Inflammatory macrophage (primary cell): ENCODE measurements at places on chromosomes 5 and 9.

DNA sequence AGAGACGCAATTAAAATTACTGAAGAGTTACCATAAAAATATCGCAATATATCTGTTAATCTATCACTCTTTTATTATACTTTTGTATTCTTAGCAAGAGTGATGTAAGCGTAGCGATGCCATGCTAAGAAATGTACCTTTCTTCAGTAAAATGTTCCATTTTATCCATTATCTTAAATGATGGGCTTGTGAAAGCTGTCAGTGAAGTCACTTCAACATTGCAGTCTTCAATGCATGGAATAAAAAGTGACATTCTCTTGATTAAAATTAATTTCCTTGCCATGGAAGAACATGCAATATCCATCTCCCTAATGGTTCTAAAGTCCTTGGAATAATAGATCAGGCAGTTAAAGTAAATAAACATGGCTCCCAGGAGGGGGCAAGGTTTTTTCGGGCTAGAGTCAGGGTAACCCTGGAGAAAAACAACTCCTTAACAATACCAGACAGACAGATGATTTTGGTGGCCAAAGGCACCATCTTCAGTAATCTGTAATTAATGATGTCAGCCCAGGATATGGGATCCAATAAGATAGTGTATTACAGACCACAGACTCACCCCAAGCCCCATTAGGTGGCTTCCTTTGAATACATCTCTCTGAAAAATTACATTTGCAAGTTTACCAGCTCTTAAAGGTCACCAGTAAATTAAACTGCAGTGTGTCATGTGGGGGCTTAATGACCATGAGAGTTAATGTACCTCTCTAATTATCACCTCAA, 677.1 kb downstream of the DTWD2 start:
- DNase-seq, result no peak

GRCh38 chr5:17679597-17680203, 45.4 kb downstream of the TAF11L14 start:
- no peak for DNase-seq

DNA sequence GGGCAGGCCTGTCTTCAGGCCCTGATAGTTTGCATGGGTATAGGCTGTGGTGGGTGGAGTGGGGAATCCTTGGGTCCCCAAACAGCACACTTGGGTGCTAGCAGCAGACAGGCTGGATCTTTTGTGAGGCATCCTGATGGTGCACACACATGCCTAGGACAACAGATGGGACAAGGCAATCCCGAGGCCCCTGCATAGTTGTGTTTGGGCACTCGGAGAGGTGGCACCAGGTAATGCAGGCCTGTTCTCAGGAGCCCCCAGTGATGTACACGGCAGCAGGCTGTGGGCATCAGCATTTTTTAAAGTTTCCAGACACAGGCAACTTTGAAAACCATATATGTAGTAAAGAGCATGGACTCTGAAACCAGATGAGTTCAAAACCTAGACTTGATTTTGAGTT, 65.4 kb downstream of the EPB41L4A start:
- DNase-seq, result no peak

- DNase-seq, result no peak
These were observed 755.8 kb upstream of the EDIL3 start for GRCh38 chr5:85140471-85140870.

DNA sequence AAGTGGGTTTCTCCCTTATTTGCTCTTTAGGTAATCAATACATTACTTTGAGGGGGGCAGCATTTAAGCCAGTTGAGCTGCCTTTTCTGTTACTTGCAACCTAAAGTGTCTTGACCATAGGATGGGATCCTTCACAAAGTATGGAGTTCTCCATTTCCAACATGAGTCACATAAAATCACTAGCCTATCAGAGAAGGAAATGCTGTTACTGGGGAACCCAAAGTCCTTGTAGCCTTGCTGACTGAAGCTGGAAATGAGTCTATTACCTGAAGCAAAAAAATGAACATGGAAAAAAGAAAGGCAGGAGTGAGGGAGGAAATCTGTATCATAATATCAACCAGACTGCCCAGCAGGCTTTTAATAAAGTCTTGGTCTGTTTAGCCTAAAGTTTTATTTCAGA, 42.8 kb upstream of the SLIT3 start:
- DNase-seq, result no peak

DNA sequence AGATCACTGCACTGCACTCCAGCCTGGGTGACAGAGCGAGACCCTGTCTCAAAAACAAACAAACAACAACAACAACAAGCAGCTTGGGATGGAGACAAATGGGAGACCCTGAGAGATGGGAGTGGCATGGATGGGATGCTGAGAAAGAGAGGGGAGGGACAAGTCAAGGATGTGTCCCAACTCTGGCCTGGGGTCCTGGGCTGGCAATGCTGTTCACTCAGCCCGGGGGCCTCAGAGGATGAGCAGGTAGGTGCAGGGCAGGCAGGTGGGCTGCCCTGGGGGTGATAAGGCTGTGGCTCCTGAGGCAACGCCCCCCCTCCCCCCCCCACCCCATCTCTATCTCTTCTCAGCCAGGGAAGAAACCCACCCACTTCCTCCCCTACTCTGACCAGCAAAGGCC, 123.0 kb downstream of the LHX2 start:
- DNase-seq, result no peak

GRCh38 chr9:16132513-16132912, 579.7 kb downstream of the CCDC171 start:
- no peak for DNase-seq

DNA sequence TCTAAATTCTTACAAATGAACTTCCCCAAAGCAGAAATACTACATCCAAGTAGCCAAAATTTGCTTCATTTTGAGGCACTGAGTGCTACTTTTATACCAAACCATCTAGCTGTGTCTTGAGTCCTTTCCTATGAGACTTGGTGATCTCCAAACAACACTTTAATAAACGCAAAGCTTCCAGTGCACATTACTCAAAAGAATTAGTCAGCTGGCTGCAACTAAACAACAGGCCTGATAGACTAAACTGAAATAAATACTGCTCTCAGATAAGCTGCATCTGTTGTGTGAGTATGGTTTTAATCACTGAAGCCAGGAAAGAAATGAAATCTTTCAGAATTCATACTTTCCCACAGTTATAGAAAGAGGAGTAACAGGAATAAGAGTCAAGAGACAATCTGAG, 80.3 kb downstream of the VCAN start:
- DNase-seq, result no peak

GRCh38 chr9:134554373-134555093, 87.1 kb upstream of the COL5A1 start:
- no peak for DNase-seq

- DNase-seq, result no peak
These were observed 522.7 kb upstream of the CLINT1 start for GRCh38 chr5:158381614-158382160.

GRCh38 chr9:134168757-134169550, 4.6 kb upstream of the RNU6ATAC start:
- no peak for DNase-seq

DNA sequence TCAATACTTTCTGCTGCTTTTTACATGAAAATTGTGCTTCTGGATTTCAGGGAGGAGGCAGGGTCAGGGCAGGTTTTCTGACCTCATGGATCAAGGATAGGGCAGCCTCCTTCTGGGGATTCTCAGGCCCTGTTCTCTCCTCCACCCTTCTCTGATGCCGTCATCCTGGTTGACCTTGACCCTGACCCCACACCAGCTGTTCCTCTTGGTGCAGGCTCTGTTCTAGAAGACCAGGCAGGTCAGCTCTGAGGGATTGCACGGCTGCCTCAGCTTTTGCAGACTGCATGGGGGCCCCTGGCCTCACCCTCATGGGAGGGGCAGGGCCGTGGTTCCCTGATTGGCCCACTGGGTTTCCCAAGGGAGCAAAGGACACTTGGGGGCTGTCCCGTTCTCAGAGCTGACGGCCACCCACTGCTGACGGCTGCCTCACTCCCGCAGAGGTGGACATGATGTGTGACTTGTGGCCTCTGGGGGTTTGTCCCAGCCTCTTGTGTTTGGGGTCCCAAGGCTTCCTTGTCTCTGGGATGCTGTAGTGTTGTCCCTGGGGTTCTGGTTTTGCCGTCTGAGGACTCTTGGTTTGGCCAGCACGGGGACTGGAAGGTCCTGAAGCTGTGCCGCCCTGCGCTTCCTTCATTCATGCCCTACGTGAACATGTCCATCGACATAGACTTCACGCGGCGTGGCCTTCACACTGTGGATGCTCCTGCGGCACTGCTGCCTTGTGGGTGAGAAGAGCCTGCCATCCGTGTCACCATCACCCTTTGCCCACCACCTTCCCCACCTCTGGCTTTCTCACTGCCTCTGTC, 34.5 kb downstream of the CEP72 start:
- DNase-seq, result no peak

- DNase-seq, result no peak
These were observed 79.3 kb upstream of the OTULINL start for GRCh38 chr5:14502294-14502690.

GRCh38 chr5:124677374-124678351, 68.8 kb downstream of the ZNF608 start:
- no peak for DNase-seq

- DNase-seq, result no peak
These were observed 199.6 kb downstream of the ERCC6L2 start for GRCh38 chr9:96075111-96075510.

GRCh38 chr5:355958-356357, 34.4 kb downstream of the AHRR start:
- DNase-seq, result no peak

- DNase-seq, result no peak
These were observed 905.6 kb upstream of the CDH6 start for GRCh38 chr5:30287890-30288289.

GRCh38 chr5:117800261-117800660, 1188.1 kb downstream of the DTWD2 start:
- DNase-seq, result no peak

GRCh38 chr5:73859696-73860095, 233.7 kb downstream of the ARHGEF28 start:
- DNase-seq, result peak; percentile 99

DNA sequence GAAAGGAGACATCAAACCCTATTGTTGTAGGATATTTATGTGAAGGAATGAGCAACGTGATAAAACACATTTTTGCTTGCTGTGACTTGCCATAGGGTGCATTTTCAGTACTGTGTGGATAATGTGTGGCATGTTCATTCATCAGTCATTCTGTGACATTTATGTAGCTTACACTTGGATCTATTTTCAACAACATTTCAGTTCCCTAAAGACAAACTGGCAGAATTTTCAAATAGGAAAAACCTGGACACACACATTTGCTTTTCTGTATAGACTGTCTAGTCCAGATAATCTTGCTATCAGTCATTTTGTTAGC, 127.7 kb downstream of the TMC1 start:
- no peak for DNase-seq

DNA sequence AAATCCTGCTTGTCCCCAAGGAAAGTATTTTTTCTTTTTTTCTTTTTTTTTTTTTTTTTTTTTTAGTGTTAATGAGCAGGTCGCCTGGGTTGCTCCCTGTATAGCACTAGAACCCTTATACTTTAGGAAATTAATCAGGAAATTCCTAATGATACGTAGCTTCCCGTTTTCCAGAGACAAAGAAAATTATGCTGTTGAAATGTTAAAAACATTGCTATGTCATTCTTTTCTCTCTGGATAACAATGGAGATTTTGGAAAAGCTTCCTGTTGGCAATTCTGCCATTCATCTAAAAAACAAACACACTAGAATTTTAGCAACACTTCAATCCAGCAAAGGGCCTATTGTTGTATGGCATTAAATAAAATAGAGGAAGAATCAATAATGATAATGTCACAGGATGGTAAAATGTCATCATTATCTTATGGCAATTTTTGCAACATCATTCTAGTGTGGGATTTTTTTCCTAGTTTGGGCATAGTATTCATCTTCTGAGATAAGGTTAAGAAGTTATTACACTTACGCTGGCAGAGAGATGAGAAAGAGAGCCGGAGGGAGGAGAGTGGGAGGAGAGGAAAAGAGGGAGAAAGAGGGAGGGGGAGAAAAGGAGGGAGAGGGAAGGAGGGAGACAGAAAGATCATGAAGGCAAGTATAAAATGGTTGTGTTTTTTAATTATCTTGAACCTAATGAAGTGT, 315.8 kb upstream of the PDE4D start:
- DNase-seq, result peak; percentile 22

GRCh38 chr5:143041461-143041860, 271.3 kb downstream of the ARHGAP26 start:
- no peak for DNase-seq

DNA sequence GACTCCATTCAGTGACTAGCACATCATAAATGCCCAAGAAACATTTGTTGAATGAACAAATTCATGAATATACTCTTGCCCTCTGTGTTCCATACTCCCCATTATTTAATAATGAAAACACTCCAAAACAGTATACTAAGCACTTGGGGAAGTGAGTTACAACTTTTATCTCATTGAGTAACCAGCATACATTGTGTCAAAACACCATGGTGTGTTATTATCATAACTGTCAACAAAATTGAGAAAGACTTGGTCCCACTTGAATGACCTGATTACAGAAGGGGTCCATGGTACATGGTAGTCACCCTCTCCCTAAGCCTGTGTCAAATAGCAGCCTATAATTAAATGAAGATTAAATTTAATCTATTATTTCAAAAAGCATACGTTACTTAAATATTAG, 16.2 kb downstream of the ANKH start:
- peak; percentile 9 for DNase-seq

- peak; percentile 86 for DNase-seq
These were observed 858 bp downstream of the NCS1 start for GRCh38 chr9:130172858-130173665.

DNA sequence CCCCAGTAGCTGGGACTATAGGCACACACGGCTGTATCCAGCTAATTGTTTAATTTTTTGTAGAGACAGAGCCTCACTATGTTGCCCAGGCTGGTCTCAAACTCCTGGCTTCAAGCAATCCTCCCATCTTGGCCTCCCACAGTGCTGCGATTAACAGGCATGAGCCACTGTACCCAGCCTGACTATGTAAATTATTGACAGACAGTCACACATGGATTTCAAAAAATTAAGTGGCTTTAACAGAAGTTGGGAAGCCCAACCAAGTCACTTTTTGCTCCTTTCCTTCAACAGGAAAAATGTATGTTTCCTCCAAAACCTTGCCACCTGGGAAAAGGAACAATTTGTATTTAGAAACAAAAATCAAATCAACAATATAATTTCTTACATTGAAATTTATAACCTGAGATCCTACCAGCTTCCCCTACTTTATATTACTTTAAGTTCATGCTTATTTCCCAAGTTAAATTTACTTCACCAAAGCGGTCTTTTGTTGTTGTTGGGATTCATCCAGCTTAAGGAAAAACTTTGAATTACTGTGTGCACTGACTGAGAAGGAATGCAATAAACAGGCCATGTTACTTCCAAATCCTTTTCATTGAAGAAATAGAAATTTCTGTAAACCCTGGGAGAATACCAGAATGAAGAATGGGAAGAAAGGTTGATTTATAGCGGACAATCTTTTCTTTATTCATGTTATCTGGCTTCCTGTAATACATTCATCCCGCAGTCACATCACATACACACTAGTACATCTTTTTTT, 8.6 kb downstream of the PCA3 start:
- no peak for DNase-seq

GRCh38 chr9:121566481-121567465, 67.1 kb upstream of the GGTA1 start:
- DNase-seq, result no peak

DNA sequence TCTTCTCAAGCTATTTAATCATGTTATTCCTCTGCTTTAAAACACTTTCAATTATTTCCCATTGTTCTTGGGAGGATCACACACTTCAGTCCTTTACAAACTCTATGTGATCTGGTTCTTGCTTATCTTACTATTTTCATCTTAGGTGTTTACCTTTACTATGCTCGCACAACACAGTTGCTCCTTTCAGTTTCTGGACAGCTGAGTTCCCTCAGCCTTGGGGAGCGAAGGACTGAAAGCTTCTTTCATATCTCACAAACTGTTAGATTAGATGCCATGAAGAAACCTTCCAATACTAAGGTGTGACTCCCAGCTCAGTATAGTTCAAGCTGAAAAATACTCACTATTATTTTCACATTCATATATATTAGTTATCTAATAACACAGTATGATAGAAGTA, 117.9 kb downstream of the CDC42SE2 start:
- DNase-seq, result no peak
